ENCODE measurements at places on chromosomes 6 and 20.

DNA sequence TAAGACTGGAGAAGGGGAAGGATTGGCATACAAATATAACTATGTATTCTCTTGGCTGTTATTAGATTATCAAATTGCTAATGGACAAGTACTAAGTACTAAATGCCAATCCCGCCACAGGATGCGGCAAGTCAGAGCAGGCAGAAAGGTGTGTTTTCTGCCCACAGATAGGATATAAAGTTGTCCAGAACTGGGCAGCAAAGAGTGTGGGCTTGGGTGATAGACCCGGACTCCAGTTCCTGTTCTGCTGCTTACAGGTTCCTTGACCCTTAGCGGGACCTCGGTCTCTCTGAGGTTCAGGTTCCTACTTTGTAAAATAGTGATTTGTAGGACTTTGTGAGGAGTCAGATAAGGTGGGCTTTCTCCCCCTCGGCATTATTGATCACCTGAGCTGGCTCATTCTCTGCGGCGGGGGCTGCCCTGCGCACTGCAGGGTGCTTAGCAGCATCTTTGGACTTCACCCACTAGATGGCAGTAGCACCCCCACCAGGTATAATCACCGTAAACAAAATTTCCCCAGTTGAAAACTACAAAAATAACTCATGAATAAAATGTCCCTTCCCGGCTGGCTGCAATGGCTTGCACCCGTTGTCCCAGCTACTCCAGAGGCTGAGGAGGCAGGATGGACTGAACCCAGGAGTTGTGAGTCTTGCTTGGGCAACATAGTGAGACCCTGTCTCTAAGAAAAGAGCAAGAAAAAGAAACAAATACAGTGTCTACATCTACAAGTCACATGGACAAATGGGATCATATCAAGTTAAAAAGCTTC, 193.1 kb downstream of the DOK5 start:
- no peak for DNase-seq

DNA sequence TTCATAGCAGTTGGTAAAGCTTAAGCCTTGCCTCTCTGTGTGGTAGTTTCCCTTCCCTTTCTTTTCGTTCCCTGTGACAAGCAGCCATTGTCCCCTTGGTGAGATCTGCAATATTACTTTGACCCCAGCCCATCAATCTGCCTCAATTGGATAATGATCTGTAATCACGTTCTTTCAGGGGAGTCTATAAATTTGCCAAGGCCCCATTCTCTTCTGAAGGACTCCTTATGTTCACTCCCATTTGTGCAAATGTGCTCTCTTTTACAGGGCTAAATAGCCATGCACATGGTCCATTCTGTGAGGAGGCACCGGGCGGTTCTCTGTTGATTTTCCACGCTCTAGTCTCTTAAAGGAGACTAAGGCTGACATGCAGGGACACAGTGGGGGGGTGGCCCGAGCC, 660.4 kb upstream of the SLC35B3 start:
- DNase-seq: no peak

DNA sequence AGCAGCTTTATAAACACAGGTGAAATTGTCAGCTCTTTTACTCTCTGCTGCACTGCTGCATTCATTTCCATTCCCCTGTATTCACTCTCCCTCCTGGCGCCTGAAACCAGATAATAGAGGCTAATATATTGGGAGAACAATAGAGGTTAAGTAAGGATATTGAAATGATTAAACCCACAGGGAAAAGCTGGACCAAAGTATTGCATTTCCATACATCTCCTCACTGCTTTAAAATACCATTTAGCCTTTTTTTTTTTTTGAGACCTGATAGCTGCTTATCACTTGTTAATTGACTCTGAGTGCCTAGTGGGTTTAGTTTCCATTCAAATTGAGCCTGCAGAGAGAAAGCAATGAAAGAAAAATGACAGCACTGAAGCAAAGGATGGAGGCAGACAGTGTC, 540.5 kb upstream of the IMPG1 start:
- DNase-seq: no peak

- no peak for DNase-seq
These were observed 51.2 kb downstream of the CFAP61 start for GRCh38 chr20:20103486-20103885.

DNA sequence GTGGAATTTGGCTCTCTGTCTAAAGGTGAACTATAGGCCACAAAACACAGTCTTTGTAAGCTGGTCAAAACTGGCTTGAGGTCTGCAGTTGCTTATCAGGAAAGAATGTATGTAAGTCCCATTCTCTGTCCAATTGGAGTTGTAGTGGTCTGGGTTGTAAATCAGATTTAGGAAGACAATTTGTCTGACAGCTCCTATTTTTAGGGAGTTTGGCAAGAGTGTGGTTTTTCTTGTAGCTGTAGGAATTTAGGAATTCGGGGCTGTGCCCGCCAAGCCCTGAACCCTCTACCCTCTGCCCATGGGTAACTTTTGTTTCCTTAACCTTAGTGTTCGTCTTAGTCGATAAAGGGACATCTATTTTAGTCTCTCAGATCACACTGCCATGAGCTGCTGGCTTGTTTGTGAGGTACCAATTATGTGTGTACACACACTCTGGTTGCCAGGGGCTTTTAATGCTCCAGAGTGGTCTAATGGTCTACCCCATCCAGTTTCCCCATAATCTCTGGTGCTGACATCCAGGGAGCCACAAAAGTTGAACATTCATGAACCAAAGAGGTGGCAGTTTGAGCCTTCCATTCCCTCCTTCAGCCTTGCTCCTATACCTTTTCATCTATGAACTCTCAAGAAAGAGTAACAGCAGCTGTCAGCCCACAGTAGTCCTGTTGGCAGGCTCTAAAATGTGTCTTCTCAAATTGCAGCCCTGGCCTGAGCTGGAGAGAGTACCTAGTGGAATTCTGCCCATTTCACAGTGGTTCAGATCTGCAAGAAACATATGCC, 93.0 kb downstream of the ANKRD6 start:
- no peak for DNase-seq

GRCh38 chr6:162699961-162700360, 27.6 kb downstream of the PRKN start:
- DNase-seq: no peak

DNA sequence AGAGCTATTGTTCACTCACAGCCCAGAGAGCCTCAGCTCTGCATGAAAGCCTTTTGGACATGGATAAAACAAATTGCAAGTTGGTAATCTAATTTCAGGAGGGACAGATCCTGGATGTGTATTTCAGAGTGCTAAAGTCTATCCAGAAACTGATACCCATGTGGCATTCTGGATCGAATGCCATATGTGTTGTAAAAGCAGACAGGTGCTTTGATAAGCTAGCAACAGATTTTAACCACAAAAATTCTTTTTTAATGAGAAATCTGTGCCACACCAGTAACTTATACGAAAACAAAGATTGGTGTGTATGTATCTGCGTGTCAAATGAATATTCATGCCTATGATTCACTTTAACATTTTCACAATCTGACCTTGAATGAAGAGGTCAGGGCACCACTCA, 936.6 kb upstream of the MAP3K7 start:
- DNase-seq: no peak

- DNase-seq: no peak
These were observed 10.9 kb upstream of the SLC22A3 start for GRCh38 chr6:160337301-160337700.

- no peak for DNase-seq
These were observed 21.7 kb downstream of the BMP7 start for GRCh38 chr20:57244627-57245214.

DNA sequence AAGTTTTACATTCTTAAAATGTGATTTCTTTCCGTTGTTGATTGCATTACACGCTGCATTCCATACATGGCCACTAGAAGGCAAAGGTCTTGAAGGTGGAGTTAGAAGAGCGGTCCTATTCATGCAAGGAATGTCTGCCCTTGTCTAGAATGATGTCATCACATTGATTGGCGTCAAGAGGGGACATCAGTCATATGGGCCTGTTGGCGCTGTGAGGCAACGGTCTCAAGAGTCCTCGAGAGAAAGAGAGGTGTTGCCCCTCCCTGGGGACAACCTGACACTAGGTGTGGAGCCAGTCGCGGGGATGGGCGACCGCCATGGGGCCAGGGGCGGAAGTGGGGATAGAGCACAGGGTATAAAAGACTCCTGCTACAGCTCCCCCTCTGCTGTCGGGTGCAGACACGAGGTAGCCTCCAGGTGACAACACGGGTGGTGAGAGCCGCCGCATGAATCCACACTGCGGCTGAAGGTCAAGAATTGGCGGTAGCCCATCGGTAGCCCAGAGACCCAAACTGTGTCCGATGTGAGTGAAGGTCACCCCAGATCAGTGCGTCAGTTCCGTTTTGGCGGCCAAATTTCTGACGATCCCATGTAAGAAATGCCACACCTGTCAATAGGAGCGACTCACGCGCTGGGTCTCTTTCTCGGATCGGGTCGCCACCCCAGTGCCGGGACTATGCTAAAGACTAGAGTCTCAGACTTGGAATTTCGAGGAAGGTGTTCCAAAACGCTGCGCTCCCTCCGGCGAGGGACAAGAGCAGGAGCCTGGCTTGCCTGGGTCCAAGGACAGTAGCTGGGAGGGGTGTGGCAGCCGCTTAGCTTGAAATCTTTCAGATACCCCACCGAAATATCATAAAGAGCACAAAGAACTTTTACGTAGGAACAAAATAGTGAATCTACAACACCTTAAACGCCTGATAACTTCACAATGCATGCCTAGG, 93.2 kb upstream of the ZNF184 start:
- no peak for DNase-seq

DNA sequence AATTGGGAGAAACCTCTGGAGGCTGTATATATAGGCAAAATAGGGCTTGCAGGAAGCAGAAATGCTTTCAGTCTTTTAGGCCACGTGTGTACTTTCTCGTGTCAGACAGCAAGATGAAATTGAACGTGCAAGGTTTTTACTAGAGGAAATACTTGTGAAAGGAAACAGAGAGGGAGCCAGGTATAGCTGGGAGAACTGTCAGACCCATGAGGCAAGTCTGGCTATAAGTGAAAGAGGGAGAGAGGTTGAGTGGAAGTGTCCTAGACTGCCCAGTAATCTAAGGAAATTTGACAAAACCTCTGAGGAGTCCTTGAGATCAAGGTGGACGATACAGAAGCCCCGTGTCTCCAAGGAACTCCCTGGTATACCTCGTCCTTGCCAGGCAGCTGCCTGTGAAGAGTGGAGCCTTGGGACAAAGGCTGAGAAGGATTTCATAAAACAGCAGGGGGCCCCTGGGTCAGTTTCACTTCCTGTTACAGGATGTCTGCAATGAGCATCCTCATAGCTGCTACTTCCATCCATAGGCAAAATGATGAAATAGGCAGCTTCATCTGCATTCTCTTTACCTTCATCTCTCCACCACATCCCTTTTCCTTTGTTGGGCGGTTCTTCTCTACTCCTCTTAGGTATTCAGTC, 114.4 kb upstream of the MAP3K7 start:
- no peak for DNase-seq

- no peak for DNase-seq
These were observed 74.0 kb downstream of the ADGRB3 start for GRCh38 chr6:68709091-68709490.

DNA sequence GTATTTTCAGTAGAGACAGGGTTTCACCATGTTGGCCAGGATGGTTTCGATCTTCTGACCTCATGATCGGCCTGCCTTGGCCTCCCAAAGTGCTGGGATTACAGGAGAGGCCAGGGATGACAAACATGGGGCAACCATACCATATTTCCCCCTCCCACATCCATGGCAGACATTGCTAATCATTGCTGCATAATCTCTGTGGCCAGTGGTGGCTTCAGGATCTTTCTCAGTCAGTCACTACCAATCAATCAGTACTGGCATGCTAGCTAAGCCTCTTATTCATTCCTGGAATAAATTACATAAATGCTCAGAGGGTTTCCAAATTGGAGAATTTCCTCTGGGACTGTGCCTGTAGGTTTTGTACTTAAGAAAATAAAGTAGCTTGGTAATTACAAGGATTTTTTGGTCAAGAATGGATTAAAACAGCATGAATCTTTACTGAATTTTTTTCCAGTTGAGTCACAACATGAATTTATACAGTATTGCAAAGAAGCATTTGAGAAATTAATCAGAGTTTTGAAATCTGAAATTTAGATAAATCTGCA, 138.1 kb downstream of the FNDC1 start:
- no peak for DNase-seq

GRCh38 chr6:54248319-54248718, 59.9 kb upstream of the TINAG start:
- no peak for DNase-seq

- DNase-seq: no peak
These were observed 3.4 kb upstream of the ABHD16B start for GRCh38 chr20:63857764-63858392.

- no peak for DNase-seq
These were observed 24.3 kb upstream of the KIAA0408 start for GRCh38 chr6:127483399-127484055.

DNA sequence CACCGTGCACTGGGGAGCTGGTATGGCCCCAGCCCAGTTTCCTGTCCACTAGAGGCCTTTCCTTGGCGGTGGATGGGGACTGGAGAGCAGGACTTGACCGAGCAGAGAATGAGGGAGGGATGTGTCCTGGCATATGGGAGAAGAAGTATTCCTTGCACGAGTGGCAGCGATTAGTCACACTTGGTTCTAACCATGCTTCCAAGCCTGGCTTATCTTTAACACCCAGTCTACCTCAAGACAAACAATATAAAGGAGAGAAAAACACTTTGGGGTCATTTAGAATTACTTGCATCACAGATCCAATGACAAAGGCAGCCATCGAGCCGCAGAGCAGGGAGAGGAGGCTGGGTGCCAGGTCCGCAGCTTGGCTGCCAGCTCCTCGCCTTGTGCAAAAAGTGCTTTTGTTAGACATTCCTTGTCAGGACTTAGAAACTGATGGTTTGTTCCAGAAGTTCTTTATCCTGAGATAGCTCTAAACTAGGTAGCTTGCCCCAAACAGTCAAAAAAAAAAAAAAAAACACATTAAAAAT, 214.9 kb upstream of the GMDS start:
- DNase-seq: no peak

DNA sequence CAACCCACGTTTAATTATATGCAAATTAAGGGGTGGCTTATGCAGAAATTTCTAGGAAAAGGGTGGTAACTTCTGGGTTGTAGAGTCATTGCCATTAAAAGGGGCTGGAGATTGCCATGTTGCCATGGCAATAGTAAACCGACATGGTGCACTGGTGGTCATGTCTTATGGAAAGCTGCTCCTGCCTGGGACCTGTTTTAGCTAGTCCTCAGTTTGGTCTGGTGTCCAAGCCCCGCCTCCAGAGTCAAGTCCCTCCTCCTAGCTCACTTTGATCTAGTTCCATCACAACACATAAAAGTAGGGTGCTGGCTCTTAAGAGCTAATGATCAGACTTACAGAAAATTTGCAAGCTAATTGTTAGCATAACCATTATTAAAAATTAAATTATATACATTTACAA, 5.3 kb downstream of the SLC22A2 start:
- DNase-seq: no peak

- no peak for DNase-seq
These were observed 96.3 kb downstream of the FOXF2 start for GRCh38 chr6:1485678-1486077.

- no peak for DNase-seq
These were observed 85.9 kb downstream of the SNAP25 start for GRCh38 chr20:10304471-10305046.
